ENCODE measurements at places on chromosomes 2 and 18. TPM values are rescaled to one million over a fixed set of nuclear protein-coding genes. Genes with fewer than 3 reads are reported as not detected.

LAMA1 gene
- not detected for total RNA-seq

HAAO gene
- 11.4 TPM for total RNA-seq

SERPINB4 gene
- not detected for total RNA-seq

SCYGR8 gene
- total RNA-seq = not detected

PLB1 gene
- 0.05 TPM for total RNA-seq

PAX8 gene
- total RNA-seq = 0.39 TPM

RGPD4 gene
- total RNA-seq = 0.07 TPM

UPP2 gene
- total RNA-seq = not detected

SLC40A1 gene
- total RNA-seq = 0.20 TPM

SIGLEC15 gene
- not detected for total RNA-seq
